Pancreas (tissue), 10 donors: ENCODE measurements at places on chromosomes 5 and 9.

GRCh38 chr5:169809281-169809680 lies 171.0 kb downstream of the INSYN2B start:
- no peak for DNase-seq

- DNase-seq = no peak
These were observed 18.1 kb downstream of the FYB1 start for GRCh38 chr5:39201160-39201780.

GRCh38 chr9:87543251-87543650 lies 45.6 kb downstream of the DAPK1 start:
- no peak for DNase-seq

DNA sequence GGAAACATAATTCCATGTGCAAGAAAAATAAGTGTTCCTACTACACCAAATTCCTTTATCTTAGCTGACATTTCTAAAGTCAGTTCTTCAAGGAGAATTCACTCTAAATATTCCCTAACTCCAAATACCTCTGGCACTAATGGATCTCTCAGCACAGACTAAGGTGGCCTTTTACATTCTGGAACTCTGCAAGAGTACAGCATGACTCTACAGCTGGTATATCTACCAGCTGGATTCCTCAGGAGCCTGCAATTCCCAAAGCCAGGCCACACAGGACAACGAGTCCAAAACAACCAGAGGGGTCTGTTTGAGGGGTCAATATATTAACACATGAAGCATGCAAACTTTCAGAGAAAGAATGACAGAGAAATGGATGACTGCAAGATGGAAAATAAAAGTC lies 27.2 kb downstream of the TMEM245 start:
- DNase-seq = no peak

- DNase-seq = no peak
These were observed 66.4 kb downstream of the DAPK1 start for GRCh38 chr9:87564111-87564510.

DNA sequence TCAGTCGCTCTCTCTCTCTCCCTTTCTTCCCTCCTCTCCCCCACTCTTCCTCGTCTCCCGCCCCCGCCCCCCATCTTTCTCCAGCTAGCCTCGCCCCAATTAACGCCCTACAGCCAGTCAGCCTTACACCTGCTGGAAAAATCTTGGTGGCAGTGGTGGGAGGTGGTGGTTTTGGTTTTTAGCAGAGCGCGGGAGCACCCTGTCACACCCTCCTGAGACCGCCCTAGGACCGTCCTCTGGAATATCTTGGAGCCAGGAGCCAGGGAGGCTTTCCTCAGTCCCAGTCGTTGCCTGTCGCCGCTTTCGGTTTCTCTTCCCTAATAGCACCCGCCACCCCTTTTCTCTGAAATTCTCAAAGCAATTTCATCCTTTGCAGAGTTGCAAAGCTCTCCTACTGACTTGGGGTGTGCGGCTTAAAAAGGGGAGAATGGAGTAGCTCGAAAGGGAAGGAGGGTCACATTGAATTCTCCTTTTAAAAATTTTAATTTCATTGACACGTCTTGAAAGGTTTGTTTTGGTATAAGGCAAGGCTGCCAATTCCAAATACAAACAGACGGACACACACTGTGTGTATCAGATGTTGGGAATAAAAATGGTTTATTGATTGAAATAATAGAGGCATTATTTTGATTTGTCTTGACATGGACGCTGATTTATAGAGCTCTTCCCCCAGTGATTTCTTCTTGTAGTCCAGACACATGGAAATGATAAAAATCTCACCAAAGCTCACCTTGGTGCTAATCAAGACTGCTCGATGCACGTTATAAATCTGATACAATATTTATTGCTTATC lies 301.3 kb downstream of the PARP8 start:
- DNase-seq = no peak

GRCh38 chr5:75338408-75338807 lies 1.4 kb downstream of the HMGCR start:
- DNase-seq = no peak

DNA sequence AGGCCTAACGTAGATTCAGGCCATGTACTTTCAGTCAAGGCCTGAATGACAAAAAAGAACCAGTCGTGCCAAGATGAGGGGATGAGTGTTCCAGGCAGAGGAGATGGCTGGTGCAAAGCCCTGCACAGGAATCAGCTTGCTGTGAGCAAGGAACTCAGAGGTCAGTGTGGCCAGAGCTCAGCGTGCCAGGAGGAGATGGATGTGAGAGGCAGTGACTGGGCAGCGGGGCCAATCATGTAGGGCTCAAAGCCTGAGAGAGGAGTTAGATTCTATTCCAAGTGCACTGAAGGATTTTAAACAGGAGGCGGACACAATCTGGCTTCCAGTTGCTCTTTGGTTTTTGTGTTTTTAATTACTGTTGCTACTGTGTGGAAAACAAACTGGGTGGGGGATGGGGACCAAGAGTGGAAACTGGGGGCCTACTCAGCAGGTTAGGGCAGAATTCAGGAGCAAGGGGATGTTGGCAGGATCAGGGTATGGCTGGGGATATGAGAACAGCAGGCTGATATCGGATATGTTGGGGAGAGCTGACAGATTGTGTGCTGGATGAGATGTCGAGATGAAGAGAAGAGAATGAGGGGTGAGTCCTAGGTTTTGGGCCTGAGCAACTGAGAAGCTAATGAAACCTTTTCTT lies 64.3 kb downstream of the ANGPTL2 start:
- no peak for DNase-seq

GRCh38 chr5:17022296-17022695 lies 86.2 kb upstream of the MYO10 start:
- DNase-seq = no peak
